ENCODE measurements at places on chromosomes 7 and 10. TPM values are rescaled to one million over a fixed set of nuclear protein-coding genes. Genes with fewer than 3 reads are reported as not detected.
A peak's percentile ranks its signal among the peaks of the same experiment; 100 is the strongest.

- DNase-seq: no peak
- no peaks in the 10 kb centered on the region for H3K4me1 ChIP-seq
- H3K27me3 ChIP-seq: no peaks in the 10 kb centered on the region
- no peaks in the 10 kb centered on the region for H3K36me3 ChIP-seq
These were observed 122.6 kb downstream of the KCND2 start for GRCh38 chr7:120395526-120396019.

- no peaks in the 10 kb centered on the region for H3K4me1 ChIP-seq
- no peaks in the 10 kb centered on the region for H3K36me3 ChIP-seq
- H3K27ac ChIP-seq: no peak overlapping the region
- H3K4me3 ChIP-seq: peak overlapping the region; percentile 33
These were observed 20.7 kb downstream of the PRSS2 start for GRCh38 chr7:142791502-142791901.

DNA sequence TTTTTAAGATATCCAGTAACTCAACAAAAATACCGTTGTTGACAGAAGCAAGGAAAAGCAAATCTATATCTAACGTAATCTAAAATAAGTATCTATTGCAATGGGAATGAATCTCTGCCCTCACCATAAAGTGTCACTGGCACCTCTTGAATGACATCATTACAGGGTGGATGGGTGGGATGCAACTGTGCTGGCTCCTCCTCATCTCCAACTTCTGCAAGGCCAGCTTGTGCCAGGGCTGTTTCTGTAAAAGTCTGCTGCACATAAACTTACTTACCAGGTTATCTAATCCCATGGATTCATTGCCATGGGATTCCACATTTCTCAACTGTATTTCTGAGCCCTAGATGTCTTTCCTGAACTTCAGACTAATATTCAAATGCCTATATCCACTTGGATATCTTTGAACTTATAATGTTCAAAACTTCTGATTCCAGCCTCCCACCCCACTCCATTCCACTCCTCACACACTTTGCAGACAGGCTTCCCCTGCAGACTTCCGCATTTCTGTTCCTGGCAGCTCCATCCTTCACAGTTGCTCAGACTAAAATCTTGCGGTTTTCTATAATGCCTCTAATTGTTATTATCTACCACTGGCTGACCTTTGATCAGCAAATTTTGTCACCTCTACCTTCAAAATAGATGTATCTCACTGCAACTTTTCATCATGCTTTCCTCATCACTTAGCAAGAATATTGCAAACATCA, 10.7 kb downstream of the FGL2 start:
- peaks cover 23% of the 10 kb centered on the region for H3K4me1 ChIP-seq
- H3K4me3 ChIP-seq: no peak overlapping the region
- no peak for DNase-seq
- no peaks in the 10 kb centered on the region for H3K36me3 ChIP-seq
- no peaks in the 10 kb centered on the region for H3K27me3 ChIP-seq

GRCh38 chr10:121823993-121824463, 103.8 kb downstream of the ATE1 start:
- H3K4me3 ChIP-seq: no peak overlapping the region
- no peaks in the 10 kb centered on the region for H3K27me3 ChIP-seq
- no peak for DNase-seq
- H3K27ac ChIP-seq: no peak overlapping the region

- H3K36me3 ChIP-seq: no peaks in the 10 kb centered on the region
- no peak overlapping the region for H3K4me3 ChIP-seq
- no peak overlapping the region for H3K27ac ChIP-seq
- no peaks in the 10 kb centered on the region for H3K27me3 ChIP-seq
These were observed 909.3 kb downstream of the SORCS1 start for GRCh38 chr10:106255111-106255678.

GRCh38 chr7:2289621-2290020, 24.6 kb downstream of the SNX8 start:
- peaks cover 37% of the 10 kb centered on the region for H3K36me3 ChIP-seq
- H3K4me1 ChIP-seq: no peaks in the 10 kb centered on the region
- H3K27me3 ChIP-seq: no peaks in the 10 kb centered on the region
- no peak overlapping the region for H3K27ac ChIP-seq

DNA sequence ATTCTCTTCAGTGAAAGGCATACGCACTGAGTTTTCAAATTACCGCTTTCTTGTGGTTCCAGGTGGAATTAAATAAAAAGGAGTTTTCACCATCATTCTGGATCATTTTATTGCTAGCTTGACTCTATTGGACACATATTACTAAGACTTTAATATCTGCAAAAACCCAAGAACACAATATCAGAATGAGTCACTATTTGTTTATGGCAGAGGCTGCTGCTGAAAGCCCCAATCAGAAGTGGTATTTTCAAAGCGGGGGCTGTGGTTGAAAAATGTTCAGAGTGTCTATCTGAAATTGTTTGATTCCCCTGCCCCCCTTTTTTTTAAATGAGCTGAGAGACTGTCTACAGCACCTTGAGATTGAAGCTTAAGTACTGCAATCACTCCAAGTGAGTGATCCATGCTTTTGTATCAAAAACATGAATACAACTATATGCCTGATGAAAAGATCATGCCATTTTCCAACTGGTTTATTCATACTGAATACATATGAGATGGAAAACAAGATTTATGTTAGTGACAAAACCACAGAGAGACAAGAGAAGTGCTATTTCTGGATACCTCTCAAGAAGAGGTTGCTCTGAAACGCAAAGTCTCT, 376.4 kb downstream of the HTR7 start:
- H3K27ac ChIP-seq: no peak overlapping the region
- H3K4me3 ChIP-seq: no peak overlapping the region
- no peak for DNase-seq

GRCh38 chr7:150728609-150729008, 8.6 kb upstream of the GIMAP5 start:
- no peak for DNase-seq
- H3K27ac ChIP-seq: no peak overlapping the region
- H3K36me3 ChIP-seq: no peaks in the 10 kb centered on the region
- H3K4me3 ChIP-seq: no peak overlapping the region
- H3K27me3 ChIP-seq: no peaks in the 10 kb centered on the region

- no peaks in the 10 kb centered on the region for H3K4me1 ChIP-seq
- no peak overlapping the region for H3K27ac ChIP-seq
- no peaks in the 10 kb centered on the region for H3K36me3 ChIP-seq
- no peak overlapping the region for H3K4me3 ChIP-seq
- peak; percentile 72 for DNase-seq
These were observed 35.0 kb downstream of the JAKMIP3 start for GRCh38 chr10:132100556-132101349.

ANKRD30A gene
- not detected for total RNA-seq

All from spleen (tissue), 13 donors.